ENCODE measurements at places on chromosomes 2 and 18. TPM values are rescaled to one million over a fixed set of nuclear protein-coding genes. Genes with fewer than 3 reads are reported as not detected.

Gene RASGRP3
- 22.6 TPM for total RNA-seq

Gene SCLY
- 18.3 TPM for total RNA-seq

Gene CPO
- 0.41 TPM for total RNA-seq

Gene ACAA2
- 115 TPM for total RNA-seq

Gene SERPINB13
- total RNA-seq, result not detected

Gene VWA3B
- 0.35 TPM for total RNA-seq

Gene REG3A
- total RNA-seq, result not detected

Gene ABCB6
- 17.8 TPM for total RNA-seq

Gene GYPC
- 51.1 TPM for total RNA-seq

Gene TSPYL6
- not detected for total RNA-seq

Gene SOS1
- total RNA-seq, result 33.4 TPM

All from kidney (tissue), 22 donors.